SK-MEL-5 (cell line): ENCODE measurements at places on chromosomes 4 and X.

DNA sequence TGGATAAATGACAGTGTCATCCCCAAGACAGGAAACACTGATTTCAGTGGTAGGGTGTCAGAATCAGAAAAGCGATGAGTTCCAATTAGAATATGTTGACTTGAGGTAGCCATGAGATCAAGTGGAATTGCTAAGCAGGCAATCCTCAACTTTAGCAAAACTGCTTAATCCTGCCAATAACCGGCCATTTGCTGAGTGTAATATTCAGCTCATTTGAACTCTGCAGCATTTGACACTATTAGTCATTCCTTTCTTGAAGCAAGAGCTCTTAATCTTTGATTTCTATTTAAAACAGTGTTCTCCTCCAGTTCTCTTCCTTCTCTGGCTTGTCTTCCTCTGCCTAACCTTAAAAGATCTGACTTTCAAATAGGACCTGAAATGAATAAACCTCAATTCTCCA lies 68.7 kb upstream of the DCLK2 start:
- no peak for DNase-seq

DNA sequence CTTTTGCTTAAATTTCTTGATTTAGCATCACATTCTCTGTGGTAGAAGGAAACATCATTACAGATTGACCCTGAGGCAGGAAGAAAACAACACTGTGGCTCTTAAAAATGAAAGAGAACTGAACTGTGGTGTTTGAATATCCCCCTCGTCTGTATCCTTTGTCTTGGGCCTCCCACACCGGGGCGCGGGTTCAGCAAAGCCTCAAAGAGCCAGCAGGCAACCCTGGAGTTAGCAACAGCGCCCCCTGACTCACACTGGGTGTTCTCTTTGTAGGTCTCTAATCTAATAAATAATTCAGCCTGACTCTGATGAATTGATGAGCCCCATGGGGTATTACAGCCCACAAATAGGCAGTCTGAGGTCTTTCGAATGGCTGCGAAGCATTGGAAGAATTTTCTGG lies 46.1 kb upstream of the CTSO start:
- DNase-seq: peak; percentile 13

DNA sequence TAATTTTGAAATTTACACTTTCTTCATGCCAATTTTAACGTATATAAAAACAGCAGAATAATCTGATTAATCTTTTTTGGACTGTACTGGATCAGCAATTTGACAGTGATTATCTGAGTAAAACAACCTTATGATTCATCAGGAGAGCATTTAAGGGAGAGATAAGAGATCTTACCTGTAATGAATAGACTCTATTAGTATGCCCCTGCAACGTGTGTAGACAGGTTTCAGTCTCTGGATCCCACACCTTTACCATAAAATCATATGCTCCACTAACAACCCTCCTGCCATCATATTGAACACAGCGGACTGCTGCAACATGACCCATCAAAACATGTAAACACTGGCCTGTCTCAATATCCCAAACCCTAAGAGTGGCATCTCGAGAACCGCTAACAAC lies 210.1 kb downstream of the FBXW7 start:
- DNase-seq: no peak

DNA sequence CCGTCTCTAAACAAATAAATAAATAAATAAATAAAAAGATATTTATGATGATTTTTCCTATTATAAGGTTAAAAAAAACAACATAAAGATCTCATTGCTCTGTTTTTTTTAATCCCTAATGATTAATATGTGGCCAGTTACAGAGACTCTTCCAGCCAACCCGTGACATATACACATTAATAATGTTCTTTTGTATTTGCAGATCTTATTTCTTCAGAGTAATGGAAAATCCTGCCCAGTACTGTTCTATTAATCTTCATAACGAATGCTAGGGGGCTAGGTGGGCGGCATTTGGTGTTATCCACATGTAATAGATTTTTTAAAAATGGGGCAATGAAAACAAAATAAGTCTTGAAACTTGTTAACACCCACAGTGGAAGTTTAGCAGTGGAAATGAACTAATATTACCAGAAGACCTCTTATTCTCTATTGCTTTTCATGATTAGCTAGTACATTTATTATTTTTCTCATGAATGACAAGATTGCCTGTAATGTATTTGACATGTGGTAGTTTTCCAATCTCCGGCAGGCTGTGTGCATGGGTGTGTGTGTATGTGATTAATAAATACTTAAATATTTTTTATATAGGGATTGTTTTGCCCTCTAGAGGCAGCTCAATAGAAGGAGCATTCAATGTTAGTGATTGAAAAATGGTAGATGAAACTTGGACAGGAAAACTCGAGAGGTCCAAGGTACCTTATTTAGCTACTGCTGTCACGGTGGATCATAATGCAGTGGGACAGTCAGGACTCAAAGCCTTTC lies 457.4 kb downstream of the IL1RAPL1 start:
- DNase-seq: peak; percentile 14

GRCh38 chr4:48290146-48290772 lies 20.6 kb upstream of the TEC start:
- peak; percentile 58 for DNase-seq

DNA sequence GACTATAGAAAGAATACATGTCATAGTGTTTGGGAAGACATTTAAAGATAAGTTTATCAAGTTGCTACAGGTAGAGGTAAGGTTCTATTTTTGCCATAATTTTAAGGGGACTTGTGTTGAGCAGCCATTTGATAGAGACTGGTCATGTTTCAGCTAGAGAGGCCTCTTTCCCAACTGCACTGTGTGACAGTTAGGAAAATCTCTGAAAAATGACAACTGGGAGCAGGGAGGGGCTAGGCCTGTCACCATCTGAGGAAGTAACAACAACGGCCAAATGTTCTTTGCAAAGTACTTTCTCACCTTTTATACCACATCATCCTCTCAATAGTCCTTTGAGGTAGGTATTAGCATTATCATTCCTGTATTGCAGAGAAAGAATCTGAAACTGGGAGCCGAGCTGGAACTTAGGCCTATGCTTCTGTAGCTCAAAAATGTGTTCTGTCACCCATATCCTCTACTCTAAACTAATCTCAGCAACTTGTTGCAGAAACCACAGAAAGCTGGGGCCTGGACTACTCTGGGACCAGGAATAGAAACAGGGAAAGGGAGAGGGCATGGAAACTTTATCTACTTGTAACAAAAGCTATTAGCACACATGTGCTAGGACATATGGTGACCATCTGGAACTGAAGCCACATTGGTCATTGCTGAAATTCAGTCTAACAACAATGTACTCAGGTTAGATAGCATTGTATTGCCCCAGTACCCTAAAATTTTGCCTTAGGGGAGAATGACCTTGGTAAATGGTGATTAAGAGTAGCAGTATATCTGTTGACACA lies 198.9 kb downstream of the MID1IP1 start:
- no peak for DNase-seq

GRCh38 chr4:15479089-15479912 lies 9.6 kb downstream of the CC2D2A start:
- DNase-seq: peak; percentile 92

DNA sequence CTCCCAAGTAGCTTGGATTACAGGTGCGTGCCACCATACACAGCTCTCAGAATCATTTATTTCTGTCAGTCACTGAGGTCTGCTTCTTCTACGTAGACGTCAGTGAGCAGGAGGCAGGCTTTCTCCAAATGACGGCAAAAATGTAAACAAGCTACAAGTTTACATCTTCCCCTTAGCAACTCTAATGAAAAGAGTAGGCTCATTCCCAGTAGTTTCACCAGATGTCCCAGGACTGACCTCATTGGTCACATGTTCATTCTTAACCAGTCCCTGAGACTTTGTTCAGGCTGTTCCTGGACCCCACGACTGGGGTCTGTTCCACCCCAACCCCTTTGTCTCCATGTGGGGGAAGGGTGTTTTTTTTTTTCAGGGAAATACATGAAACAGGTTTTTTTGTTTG lies 67.1 kb downstream of the TENM3 start:
- DNase-seq: no peak

GRCh38 chrX:131063613-131064012 lies 5.5 kb downstream of the ARHGAP36 start:
- DNase-seq: peak; percentile 12

- DNase-seq: no peak
Observed at GRCh38 chrX:154436374-154436982, 476 bp upstream of the GDI1 start.

DNA sequence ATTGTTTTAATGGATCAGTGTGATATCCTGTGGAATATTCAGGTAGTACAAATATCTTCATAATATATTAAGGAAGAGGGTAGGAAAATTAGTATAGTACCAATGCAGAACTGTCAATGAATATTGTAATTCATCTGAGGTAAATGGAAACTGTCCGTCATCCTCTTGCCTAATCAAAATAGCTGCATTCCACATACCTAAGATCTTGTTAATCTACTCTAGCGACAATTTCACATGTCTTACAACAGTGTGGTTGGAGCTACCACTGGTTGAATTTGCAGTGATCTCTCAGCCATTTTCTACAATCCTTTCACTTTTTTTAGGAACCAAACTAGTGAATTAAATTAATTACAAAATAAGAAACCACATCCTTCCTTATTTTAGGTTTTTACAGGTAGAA lies 117.5 kb downstream of the PCDH18 start:
- DNase-seq: no peak

DNA sequence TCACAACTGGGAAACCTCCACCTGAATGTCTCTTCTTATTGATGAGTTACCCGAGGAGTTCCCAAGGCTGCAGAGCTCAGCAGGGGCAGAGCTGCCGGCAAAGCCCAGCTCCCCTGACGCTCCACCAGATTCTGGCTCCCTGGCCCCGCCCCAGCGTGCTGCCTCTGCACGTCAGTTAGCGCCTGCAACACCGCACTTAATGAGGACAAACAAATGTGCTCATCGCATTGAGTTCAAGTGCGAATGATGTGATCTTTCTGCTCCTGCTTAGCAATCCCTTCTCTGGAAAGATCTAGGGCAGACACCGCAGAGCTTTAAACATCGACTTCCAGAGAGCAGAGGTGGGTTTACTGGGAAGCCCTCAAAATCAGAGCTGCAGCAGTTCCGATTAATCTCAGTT lies 55.5 kb upstream of the FBXW7 start:
- peak; percentile 20 for DNase-seq

GRCh38 chr4:122691988-122692387 lies 40.5 kb upstream of the BBS12 start:
- no peak for DNase-seq

- no peak for DNase-seq
Observed at GRCh38 chr4:98687876-98688275, 29.5 kb upstream of the TSPAN5 start.

- DNase-seq: no peak
Observed at GRCh38 chr4:33714971-33715370, 2529.3 kb downstream of the ARAP2 start.

GRCh38 chrX:113947548-113947947 lies 636.3 kb upstream of the HTR2C start:
- DNase-seq: no peak

DNA sequence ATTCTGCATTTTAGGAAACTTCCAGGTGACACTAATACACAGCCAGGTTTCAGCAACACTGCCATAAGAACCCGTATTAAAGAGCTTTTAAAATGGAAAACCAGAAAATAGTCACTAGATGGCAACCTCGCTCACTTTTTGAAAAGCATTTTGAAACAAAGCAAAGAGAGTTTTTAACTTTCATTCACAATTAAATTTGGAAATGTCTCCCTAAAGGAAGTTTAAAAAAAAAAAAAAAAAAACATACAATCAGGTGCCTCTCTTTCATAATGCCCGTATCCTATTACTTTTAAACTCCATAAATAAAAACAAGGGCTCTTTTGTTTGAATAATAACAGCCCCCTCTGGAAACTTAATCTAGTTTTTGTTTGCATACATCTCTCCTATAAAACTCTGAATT lies 20.3 kb downstream of the MEPE start:
- DNase-seq: peak; percentile 70

DNA sequence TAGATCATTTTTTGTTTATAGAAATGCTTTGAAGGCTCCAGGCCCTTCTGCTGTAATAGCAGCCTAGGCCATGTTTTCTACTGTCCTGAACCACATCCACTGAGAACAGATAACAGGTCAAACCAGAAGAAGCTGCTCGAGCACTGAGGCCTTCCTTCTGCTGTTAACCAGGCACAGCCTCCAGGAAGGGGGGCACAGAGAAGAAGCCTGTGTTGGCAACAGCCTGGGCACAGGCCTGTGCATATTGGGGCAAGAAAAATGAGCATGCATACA lies 37.4 kb upstream of the PDK3 start:
- DNase-seq: no peak

GRCh38 chrX:7115557-7115956 lies 32.0 kb upstream of the STS start:
- DNase-seq: peak; percentile 40

DNA sequence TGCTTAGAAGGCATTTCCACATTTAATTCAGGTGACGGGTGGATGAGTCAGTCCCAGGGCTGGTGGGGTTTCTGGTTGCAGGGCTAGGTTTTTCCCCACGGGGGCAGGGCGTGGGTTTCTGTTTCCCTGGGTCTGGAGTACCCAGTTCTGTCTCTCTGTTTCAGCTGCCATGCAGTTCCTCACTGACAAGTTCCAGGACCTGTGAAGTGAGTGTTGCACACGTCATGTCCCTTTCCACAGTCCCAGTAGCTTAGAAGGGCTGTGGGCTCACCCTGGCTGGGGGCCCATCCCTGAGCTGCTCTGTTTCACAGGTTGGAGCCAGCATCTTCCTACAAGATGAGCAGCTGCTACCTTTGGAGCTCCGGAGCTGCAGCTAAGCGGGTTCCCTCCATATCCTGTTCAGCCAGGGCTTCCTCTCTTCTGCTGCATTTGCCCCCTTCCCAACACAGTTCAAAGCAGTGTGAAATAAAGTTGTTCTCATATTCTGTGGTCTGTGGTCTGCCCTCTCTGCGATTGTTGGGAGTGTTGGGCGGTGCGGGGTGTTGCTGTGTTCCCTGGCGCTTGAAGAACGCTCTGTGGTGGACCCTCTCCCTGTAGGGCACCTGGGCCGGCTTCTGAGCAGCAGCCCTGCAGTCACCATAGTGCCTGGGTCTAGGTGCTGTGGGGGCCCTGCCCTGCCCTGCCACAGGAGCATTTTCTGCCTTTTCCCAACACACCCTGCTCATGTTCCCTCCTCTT lies 3.9 kb downstream of the LOC101059915 start:
- DNase-seq: no peak
